ENCODE measurements at places on chromosomes 3 and 15.

DNA sequence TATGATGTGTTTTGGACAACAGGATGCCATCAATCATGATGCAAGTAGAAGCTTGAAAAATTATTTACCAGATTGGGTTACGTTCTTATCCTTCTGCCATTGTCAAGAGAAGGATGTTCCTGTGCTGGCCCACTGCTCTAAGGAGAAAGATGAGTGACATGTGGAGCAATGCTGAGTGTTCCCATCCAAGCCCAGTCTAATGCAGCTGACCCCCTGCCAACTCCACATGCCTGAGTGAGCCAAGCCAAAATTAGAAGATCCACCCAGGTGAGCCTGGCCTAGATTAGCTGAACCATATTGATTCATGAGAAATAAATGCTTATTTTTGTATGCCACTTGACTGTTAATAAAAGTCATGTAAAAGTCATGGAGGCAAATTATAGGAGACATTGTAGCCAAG lies 446.5 kb downstream of the CNTN3 start:
- DNase-seq: no peak

- no peak for DNase-seq
Measured at GRCh38 chr3:138200424-138200823, 13.3 kb downstream of the ARMC8 start.

- DNase-seq: no peak
Measured at GRCh38 chr15:65942436-65942835, 73.1 kb downstream of the RAB11A start.

DNA sequence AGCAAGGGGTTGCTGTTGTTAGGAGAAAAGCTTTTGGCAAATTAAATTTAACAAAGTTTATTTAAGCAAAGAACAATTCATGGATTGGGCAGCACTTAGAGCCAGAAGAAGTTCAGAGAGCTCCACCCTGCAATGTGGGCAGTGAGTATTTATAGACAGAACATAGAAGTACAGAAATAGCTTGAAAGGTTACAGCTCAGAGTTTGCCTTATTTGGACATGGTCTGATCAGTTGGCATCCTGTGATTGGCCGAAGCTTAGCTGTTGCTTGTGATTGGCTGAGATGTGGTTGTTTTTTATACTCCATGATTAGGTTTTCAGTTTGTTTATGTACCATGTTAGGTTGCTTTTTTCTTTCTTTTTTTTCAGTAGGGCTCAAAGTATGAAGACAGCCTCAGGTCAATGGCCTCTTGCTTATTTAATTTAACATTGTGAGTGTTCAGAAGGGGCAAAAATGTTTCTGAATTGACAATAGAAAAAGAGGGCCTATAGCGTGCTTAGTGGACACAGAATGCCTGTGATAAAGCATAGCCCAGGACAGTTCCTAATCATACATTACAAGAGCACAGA lies 293.8 kb downstream of the IGSF11 start:
- no peak for DNase-seq

- DNase-seq: no peak
Measured at GRCh38 chr3:126554560-126555525, 3.9 kb downstream of the C3orf22 start.

DNA sequence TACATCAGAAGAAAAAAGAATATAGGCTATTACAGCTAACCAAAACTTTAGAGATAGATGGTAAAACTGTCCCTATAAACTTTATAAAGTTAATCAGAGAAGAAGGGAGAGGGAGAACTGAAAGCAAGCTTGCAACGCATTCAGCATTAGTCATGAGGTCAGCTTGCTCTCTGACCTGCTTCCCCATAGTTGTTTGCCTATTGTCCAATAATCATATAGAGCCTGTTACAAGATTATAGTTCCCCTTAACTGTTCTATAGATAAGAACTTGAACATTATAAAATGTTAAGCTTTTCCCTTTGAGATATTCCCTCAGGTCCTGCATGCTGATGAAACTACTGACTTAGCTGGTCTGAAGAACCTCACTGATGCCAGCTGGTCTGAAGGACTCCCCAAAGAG lies 74.5 kb downstream of the CPNE4 start:
- no peak for DNase-seq

- no peak for DNase-seq
Measured at GRCh38 chr3:191085091-191085490, 114.0 kb upstream of the OSTN start.

DNA sequence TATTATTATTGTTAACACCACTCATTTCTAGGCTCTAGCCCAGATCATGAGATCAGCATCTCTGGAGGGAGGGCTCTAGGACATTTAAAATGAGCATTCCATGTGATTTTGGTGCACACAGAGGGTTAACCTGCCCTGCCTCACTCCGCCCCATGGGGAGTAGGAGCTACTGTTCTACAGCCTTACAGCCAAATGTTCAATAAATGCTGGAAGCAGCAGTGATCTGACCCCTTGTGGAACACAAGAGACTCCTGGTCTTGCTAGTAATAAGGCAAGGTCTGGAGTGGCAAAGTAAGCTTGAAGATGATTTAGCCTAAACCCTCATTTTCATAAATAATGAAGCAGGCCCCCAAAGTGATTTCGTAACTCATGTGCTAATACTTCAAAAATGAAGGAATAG lies 166.4 kb upstream of the EOMES start:
- no peak for DNase-seq

All from left renal cortex interstitium (tissue), 4 donors.